MV-4-11 (cell line): ENCODE measurements at places on chromosomes 4 and X.

GRCh38 chr4:140316799-140317198 lies 56.6 kb upstream of the SCOC start:
- no peak for DNase-seq

GRCh38 chrX:51894697-51895336 lies 1.4 kb downstream of the MAGED1 start:
- DNase-seq, result no peak

GRCh38 chrX:110920991-110921390 lies 125.4 kb upstream of the CHRDL1 start:
- DNase-seq, result no peak

GRCh38 chrX:45164021-45164621 lies 36.6 kb downstream of the DIPK2B start:
- no peak for DNase-seq

DNA sequence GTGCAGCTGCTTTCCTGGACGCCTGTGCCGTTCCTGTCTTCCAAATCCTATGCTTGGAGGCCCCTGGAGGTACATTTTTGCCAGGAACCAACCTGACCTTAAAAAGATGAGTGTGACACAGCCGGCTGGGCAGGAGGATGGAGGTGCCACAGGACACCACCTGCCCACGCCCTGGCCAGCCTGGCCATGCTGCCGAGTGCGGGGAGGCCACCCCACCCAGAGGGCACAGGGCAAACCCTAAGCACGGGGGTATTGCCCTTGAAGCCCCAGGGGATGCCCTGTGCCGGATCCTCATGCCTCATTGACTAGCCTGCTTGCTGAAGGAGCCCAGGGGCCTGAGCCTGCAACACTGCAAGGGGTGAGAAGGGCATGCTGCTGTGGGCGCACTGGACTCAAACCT lies 20.1 kb downstream of the FGFR3 start:
- DNase-seq, result no peak

- DNase-seq, result no peak
Measured at GRCh38 chrX:7263961-7264360, 116.0 kb upstream of the PUDP start.

- DNase-seq, result no peak
Measured at GRCh38 chr4:154478128-154478527, 13.5 kb downstream of the DCHS2 start.

DNA sequence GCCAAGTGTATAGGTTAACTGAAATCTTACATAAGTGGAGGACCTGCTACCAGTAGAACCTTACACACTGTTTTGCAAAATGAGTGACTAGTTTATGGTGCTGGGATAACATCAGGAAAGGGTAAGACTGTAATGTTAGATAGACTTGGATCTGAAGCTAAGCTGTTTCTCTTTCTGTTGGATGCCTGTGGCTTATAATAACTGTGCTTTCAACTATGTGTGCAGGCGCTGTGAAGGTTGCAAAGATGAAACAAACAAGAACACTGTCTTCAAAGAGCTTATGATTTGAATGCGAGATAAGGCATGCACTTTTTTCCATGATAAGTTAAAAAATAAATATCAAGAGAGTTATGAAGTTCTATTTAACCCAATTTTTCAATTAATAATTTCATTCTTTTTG lies 34.5 kb upstream of the LCORL start:
- DNase-seq, result no peak

GRCh38 chr4:184388106-184388505 lies 86.2 kb downstream of the IRF2 start:
- DNase-seq, result no peak

DNA sequence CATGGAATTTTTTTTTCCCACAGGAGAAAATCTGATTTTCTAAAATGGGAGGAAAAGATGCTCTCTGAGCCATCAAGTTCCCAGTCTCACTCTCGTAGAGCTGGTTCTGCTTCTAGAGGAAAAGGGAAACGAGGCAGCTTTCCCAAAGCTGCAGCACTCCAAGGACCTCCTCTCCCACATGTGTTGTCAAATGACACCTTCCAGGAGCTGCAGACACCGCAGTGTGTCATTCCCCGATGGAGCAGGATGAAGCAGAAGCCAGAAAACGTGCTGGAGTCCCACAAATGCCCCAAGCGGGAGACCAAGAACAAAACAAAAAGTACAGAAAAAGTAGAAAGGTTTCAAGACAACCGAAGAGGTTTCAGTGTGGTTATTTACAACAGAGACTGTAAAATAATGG lies 348.1 kb downstream of the ARHGAP10 start:
- no peak for DNase-seq

GRCh38 chr4:85818700-85819099 lies 343.8 kb downstream of the ARHGAP24 start:
- peak; percentile 58 for DNase-seq

GRCh38 chrX:40016749-40017148 lies 81.0 kb downstream of the BCOR start:
- peak; percentile 45 for DNase-seq

DNA sequence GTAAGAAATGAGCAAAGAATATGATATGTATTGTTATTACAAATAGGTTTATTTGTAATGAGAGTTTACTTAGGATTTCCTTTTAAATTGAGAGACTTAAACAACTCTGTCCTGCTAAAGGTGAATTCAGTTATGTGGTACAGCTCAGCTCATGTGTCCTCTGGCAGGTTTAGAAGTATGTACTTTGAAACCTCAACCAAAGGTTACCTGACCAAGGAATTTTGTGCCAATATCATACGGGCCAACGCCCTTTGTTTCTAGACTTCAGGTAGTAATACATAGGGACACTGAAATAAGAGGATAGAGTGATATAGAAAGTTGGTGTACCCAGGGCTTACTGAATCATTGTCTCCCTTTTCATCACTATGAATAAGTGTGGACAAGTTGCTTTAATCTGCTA lies 25.7 kb downstream of the SLAIN2 start:
- DNase-seq, result no peak

GRCh38 chr4:1105662-1106061 lies 7.7 kb downstream of the RNF212 start:
- DNase-seq, result no peak

GRCh38 chr4:9946170-9946569 lies 75.1 kb downstream of the SLC2A9 start:
- DNase-seq, result no peak

DNA sequence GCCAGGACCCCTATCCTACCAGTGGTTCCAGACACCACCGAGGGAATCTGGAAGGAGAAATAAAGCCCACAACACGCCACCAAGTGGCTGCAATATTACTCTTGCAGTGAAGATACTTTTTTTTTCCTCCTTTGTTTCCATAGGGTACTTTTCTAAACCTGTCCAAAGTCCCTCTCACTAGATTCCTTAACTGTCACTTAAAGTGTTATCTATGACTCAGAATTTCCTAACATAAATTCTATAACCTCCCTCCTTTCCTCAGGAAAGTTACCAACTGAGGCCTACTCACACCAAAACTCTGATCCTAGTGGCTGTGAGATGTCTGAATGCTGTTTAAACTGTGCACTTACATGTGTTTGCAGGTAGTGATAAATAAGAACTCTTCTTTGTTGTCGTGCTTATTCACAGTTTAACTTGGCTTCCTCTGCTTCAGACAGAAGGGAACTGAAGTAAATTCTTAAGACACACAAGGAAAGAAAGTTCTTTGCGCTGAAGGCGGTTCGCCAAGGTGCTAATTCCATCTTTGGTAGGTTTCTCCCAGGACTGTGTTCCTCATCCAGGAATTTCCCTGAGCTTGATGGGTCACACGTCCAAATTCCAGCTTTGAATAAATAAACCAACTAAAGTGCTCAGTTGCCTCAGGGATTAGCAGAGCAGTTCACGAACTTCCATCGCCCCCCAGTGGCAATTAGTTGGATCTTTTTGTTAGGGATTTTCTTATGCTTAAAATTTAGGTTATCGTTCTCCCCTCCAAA lies 10.7 kb upstream of the HCCS start:
- DNase-seq, result peak; percentile 0

GRCh38 chr4:80173401-80173800 lies 23.9 kb upstream of the PRDM8 start:
- DNase-seq, result peak; percentile 32

DNA sequence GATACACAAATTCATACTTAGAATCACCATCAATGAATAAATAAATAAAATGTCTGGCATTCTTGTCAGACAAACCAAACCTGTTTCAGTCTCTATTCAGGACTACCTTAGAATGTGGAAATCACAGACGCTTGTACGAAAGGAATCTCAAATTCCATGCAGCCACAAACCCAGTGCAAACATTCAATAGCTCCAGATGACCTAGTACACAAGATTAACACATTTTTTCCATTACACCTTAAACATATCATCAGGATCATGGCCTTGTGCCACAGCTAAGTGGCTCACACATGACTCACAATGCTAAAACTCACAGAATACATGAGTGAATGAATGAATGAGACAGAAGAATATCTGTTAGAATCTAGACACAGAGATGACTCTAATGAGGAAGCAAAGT lies 134.2 kb downstream of the PWWP3B start:
- no peak for DNase-seq

- no peak for DNase-seq
Measured at GRCh38 chrX:71214604-71215337, 8.3 kb upstream of the GJB1 start.

DNA sequence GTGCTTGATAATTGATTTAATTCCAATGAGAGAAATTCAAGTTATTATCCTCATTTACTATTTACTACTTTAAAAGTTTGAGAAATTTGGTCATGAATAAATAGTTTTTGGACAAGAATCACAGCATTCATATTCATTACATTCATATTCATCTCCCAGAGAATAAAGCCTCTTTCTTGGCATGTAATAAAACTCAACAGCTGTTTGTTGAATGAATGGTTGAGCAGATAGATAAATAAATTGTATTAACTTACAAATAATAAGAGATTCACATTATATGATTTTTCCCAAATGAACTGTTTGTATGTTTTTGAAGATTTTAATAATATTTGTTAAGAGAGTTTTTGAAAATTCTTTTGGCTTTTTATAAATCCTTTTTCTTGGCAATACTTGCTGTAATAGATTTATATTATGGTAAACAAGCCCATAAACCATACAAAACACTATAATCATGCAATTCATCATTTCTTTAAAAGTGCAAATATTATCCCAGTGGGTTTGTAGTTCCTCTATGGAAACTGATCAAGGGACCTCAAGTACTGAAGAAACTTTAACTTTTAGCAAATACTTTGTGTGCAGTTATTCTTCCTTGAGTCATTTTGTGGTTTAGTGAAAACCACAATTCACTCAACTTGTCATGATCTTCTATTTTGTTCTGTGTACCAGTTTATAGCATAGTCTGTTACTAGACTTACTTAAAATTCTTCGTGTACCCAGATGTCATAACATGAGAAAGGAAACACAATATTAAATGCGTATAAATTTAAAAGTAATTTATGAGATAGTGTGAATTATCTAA lies 371.8 kb downstream of the ADGRL3 start:
- peak; percentile 91 for DNase-seq

- no peak for DNase-seq
Measured at GRCh38 chrX:97682991-97683840, 799.5 kb downstream of the RPA4 start.

DNA sequence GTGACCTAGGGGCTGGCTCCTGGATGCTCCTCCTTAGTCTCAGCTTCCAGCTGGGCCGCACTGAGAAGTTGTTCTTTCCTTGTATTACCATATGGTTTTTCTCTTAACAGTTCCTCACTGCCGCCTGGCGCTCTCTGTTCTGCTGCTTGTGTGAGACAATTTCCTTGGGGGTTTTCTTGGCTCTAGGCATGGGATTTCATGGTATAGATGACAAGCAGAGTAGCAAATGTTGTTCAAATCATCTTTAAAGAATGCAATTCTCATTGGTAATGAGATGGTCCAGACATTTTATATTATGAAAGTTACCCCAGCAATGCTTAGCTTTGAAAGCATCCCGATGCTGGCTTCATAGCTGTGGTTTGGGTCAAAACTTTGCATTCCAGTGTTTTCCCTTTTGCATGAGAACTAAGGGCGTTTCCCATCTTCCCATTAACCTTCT lies 37.6 kb downstream of the SEPTIN11 start:
- no peak for DNase-seq
